ENCODE measurements at places on chromosomes 2 and 18.

DNA sequence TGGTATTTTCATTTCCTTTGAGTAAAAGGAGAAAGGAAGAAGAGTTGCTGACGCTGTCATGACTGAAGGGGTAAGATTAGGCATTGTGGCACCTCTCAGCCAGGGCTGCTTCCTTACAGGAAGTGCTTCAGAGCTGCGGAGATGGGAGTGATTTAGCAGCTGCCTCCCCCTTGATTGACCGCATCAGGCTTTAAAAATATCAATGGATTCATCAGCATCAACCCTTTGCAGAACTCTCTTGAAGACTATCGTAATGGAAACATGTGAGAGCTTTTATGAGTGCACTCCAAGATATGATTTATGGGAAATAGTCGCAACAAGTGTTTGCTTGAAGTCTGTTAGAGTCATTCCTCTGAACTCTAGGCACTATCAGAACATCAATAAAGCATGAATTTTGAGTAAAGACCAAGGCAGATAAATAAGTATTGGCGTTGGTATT lies 141.1 kb downstream of the CSRNP3 start:
- DNase-seq = no peak

- DNase-seq = no peak
Measured at GRCh38 chr2:38421274-38422056, 44.4 kb upstream of the ATL2 start.

GRCh38 chr2:151306621-151307020 lies 17.2 kb upstream of the NMI start:
- DNase-seq = peak; percentile 82

DNA sequence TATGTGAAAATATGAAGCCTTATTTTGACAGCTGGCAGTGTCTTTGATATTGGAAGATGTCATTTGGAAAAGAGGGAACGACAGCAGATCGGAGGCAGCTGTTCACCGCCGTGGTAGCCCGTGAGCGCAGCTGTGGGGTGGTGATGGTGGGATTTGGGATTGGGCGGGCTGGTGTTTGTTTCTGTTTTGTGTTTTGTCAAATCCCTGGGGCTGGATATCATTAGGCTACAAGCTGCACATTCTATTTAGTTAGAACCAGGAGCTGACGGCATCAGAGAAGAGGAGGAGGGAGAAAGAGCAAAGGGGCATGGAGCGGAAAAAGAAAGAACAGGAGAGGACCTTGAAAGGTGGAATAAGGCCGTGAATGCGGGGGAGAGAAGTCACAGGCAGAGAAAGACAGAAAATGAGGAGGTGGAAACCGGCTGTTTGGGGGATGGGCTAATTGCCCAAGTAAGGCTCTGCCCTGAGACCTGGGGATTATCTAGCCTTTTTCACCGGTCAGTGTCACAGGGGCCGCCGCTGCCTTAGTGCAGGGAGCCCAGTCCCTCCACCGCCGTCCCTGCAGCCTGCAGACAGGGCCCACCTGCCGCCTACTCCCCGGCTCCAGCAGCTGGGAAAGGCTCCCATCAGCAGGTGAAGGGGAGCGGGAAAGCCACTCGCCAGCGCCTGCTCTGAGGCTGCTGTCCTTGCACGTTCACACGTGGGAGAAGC lies 88.0 kb downstream of the ZCCHC2 start:
- DNase-seq = no peak

GRCh38 chr2:49286045-49286444 lies 131.7 kb upstream of the FSHR start:
- DNase-seq = no peak

- no peak for DNase-seq
Measured at GRCh38 chr2:72921088-72921851, 4.0 kb downstream of the EMX1 start.

DNA sequence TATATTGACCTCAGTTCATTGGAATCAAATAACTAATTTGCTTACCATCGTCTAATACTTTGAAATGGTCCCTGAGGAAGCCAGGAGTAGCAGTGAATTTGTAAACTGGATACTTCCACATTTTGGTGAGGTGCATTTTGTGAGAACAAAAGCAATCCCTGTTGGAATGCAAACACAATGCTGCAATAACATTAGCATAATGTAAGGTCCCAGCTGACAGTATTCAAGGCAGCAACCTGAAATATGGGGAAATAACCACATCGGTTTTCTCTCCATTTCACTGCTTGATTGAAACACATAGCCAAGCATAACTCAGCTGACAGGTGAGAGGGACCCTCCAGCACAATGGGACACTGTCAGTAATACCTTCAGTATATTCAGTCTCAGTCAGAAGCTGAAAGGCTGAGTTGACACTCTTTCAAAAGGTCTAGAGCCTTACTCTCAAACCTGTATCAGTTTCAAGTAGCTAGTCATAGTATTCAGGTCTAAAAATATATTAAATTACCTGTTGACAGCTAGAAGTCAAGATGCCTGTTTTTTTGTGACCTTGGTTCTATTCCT lies 1311.9 kb upstream of the NRXN1 start:
- no peak for DNase-seq

DNA sequence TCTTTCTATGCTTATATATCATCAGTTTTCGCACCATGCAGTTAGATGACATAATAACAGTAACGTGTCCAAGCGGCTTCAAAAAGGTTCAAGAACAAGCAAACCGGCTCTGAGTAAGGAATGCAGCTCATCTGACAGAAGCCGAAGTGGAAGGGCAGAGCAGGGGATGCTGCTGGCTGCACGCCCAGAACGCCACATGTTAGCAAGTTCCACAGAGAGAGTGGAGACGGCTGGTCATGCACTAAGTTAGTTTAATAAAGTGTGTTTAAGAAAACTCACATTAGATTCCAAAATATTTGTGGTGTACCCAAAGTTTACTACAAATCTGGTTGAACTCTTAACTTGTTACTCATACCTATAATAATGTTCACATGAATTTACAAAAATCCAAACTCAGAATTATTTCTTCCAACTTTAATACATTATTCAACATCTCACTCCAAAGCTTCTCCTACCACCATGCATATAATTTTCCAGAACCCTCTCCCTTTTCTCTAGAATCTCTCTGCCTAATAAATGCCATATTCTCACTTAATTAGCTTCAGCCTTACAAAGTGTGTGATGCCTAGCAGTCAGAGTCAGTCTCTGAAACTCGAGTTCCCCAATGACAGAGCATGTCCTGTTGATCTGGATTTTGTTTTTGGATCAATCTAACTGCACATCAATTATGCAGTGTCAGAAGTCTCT lies 170.0 kb downstream of the DNAH7 start:
- DNase-seq = peak; percentile 99

DNA sequence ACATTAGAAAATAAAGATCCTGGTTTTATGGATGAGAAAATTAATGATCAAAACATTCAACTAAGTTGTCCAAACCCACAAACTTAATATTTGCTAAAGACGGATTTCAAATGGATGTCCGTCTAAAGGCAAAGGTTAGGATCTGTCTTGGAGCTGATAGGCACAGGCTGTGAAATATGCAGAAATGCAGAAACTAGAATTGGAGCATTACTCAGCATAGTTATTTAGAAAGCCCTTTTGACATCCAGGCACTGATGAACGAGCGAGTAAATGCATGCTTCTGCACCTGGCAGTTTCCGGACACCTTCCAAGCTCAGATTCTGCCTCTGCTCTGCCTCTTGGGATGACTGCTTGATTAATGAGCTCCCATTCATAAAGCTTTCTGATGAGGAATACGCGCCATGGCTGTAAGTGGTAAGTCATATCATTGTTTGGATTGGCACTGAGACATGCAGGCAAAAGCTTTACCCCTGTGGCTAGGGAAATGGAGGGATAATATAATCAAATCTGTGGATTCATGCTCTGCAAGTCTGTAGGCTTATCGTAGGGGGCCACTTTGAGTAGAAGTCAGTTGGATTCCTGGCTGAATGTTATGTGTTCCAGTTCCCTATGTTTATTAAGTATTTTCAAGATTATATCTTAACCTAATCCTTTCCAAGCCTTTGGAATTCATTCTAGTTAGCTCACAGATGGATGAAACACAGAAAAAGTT lies 2176.3 kb upstream of the CELF4 start:
- no peak for DNase-seq

DNA sequence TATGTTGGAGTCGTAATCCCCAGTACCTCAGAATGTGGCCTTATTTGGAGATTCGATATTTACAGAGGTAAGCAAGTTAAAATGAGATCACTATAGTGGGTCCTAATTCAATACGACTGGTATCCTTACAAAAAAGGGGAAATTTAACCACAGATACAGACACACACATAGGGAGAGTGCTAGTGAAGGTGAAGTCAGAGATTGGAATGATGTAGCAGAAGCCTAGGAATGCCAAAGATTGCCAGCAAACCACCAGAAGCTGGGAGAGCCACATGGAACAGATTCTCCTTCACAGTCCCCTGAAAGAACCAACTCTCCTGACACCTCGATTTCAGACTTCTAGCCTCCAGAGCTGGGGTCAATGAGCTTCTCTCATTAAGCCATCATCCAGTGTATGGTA lies 17.7 kb upstream of the ACTR3 start:
- DNase-seq = peak; percentile 45
